ENCODE measurements at places on chromosomes 7 and 10.

GRCh38 chr7:108454317-108454673 is 1.9 kb downstream of the NRCAM start:
- DNase-seq = no peak

GRCh38 chr10:43166880-43167497 is 28.7 kb downstream of the CSGALNACT2 start:
- DNase-seq = no peak

- DNase-seq = no peak
These were observed 33.5 kb upstream of the RET start for GRCh38 chr10:43043342-43043772.

DNA sequence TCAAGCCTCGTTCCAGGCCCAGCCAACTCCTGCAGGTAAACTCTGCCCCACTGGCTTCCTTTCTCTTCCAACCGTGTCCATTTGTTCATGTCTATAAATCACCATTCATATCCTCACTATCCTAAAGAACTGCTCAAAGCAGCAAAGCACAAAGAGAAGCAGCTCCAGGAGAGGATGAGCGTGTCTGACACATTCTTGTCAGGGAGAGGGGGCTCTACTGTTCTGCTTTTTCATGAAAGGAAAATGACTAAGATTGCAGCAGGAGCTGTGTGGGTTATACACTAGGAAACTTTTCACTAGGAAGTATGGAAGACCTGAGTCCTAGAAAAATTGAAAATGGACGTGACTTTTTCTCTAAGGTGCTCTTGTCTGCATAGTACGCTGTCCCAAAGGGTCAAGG is 16.7 kb downstream of the AGFG2 start:
- no peak for DNase-seq

- no peak for DNase-seq
These were observed 11.0 kb upstream of the ZNF22 start for GRCh38 chr10:44989597-44990301.

GRCh38 chr7:91373111-91373800 is 109.0 kb downstream of the FZD1 start:
- DNase-seq = no peak

DNA sequence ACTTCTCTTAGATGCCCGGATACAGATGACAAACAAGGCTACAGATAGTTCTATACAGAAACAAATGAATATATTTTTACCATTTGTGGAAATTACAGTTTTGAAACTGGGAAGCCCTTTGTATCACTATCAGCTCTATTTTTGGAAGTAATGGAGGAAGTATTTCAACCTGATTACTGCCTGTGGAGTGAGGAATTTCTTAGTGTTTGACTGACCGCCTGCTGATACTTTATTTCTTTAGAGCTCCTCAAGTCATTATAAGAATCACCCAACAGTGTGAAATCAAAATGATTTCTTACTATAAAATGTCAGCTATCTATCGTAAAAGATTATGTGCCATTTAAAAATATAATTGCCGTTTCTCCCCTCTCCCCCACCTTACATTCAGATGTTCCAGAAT is 290.9 kb downstream of the SDK1 start:
- no peak for DNase-seq

GRCh38 chr10:88974446-88975376 is 15.9 kb upstream of the FAS start:
- no peak for DNase-seq

- DNase-seq = no peak
These were observed 23.9 kb upstream of the ZNF273 start for GRCh38 chr7:64879086-64879730.

GRCh38 chr10:86940677-86941076 is 16.7 kb downstream of the MMRN2 start:
- no peak for DNase-seq

DNA sequence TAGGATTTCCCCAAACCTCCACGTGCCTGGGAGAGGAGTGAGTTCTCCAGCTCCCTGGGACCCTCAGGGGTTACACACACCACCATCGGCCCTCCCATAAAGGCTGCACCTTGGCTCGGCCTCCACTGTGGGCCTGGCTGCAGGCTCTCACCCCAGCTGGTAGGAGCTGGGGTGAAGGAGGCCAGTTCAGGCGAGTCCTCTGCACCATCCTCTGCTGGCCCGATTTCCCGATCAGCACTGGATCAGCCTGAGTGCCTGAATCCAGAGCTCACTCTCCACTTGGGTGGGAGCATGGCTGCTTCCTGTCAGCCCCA is 115.1 kb upstream of the RET start:
- DNase-seq = no peak

GRCh38 chr7:24392774-24393173 is 108.8 kb downstream of the NPY start:
- DNase-seq = no peak

DNA sequence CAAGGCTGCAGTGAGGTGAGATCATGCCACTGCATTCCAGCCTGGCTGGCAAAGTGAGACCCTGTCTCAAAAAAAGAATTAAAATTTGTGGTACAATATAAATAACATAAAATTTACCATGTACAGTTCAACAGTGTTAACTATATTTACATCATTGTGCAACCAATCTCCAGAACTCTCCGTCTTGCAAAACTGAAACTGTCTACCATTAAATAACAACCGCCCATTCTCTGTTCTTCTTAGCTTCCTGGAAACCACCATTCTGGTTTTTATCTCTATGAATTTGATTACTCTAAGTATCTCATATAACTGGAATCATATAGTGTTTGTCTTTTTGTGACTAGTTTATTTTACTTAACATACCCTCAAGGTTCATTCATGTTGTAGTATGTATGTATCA is 167.6 kb downstream of the AUTS2 start:
- DNase-seq = no peak

DNA sequence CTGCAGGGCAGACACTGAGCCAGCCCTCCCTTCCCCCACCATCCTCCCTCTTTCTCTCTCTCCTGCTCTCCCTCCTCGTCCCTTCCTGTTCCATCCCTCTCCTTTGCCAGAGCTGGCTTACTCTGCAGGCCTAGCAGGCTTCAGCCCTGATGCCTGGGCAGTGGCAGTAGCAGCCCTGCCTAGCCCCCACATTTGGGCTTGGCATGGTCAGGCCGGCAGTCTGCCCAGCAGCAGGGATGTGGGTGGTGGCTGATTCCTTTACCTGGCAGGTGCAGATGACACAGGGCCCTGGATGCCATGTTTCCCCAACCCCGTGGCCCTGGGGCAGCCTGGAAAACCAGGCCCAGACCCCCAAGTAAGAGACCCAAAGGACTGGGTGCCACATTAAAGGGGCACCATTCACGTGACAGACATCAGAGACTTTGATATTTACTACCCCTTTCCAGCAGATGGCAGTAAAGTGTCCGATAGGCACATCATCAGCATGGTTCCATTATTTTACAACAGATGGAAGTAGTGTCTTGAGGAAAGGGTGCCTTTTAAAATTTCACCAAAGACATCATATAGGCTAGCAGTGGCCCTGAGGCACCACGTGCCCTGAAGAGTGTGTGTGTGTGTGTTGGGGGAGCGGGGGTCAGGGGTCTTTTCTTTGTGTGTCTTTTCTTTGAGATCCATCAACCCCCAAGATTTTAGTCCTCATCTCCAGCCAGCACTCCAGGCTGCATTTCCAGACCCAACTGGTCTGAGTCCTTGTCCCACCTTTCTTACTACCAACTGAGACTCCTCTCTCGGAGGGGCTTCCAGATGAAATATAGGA is 5.9 kb downstream of the KCP start:
- peak; percentile 35 for DNase-seq

DNA sequence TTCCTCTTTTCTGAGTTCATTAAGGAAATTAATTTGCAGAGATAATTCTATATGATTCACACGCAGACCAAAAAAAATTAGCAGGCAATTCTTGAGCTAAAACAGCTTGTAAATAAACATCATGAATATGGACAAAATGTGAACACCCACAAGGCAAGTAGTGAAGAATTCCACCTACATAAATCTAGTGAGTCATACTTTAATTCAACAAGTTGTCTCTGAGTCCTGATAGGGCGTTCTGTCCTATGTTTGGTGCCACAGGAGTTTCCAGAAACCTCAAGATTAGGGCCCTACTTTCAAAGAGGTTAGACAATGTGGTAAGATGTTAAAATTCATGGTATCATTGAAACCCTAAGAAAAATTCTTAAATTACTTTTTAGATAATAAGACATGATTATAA is 122.3 kb downstream of the SGMS1 start:
- DNase-seq = peak; percentile 69

- DNase-seq = no peak
These were observed 46.7 kb upstream of the TEX47 start for GRCh38 chr7:88842201-88842600.

DNA sequence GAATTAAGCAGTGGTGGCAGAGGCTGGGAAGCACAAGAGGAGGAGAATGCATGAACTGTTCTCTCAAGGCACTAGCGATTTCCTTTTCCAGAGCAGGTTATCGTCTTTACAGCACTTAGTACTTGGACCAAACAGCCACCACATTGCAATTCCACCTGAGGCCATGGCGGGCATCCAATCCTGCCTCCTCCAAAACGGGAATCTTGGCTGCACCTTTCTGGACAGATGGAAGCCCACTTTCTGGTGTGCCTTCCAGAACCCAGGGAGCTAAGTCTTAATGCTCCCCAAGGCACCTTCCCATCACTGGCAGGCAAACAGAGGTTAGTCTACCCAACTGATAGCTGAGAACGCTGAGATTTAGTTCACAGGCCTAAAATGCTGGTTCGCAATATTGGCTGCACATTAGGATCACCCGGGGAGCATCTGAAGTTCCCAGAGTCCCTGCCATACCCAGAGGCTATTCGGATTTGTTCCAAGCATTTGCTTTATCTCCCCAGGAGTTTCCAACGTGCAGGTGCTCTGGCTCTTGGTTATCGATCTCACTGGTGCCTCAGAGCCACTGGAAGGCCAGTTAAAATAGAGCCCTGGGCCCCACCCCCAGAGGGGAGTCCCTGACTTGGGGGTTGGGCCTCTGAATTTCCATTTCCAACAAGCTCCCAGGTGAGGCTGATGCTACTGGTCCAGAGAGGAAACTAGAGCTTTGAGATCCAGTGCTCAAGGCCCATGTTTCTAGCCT is 62.2 kb downstream of the KCNMA1 start:
- DNase-seq = no peak

- DNase-seq = peak; percentile 65
These were observed at the start of gene PTN for GRCh38 chr7:137343281-137343841. Gene PTN, minus strand, starts transcription at chr7:137343733. Its CDS starts 88,760 bp downstream, at chr7:137254973.

DNA sequence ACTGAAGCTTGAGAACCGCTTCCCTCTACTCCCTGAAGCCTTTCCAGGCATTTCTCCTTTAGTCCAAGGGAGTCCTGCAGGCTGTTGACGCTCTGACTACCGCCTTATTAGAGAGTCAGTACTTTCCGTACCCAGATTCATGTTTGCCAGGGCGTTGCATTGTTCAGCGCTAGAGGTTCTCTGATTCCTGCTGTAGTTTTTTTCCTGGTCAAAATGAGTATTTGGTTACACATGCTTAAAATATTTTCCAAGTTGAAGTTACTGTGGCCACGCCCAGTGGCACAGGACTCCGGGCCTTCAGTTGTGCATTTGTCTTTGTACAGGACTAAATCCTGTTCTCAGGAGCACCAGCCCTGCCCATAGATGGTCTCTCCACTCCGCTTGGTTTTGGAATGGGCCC is 7.9 kb downstream of the MTURN start:
- DNase-seq = peak; percentile 79

DNA sequence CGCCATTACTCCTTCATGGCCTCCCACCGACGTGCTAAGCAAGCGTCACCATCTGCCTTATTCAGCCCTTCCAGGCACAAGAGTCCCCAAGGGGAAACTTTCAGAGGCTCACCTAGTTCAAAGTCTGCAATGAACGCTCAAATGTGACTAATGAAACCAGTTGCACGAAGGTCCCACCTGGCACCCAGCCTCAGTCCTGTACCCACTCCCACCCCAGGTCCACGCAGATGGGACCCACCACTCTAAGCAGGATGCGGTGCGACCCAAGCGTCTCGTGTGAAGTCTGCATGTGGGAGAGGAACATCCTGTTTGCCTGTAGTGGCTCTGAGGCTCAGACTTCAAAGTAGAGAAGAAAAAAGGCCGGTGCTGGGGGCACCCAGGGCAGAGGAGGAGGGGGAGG is 40.3 kb downstream of the RGS10 start:
- no peak for DNase-seq

DNA sequence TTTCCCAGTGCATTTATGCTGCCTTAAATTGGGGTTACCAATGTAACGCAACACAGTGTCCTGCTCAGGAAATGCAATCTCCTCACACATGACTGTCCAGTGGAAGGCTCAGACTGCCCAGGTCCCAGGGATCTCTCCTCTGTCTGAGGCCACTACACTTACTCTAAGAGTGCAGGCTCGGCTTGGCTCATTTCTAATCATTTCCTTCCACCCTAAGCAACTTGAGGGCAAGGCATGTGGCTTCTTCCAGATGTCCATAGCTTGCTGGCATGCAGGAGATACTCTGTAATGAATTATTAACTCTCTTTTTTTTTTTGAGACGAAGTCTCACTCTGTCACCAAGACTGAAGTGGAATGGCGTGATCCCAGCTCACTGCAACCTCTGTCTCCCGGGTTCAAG is 23.7 kb downstream of the PLAC9 start:
- peak; percentile 35 for DNase-seq

DNA sequence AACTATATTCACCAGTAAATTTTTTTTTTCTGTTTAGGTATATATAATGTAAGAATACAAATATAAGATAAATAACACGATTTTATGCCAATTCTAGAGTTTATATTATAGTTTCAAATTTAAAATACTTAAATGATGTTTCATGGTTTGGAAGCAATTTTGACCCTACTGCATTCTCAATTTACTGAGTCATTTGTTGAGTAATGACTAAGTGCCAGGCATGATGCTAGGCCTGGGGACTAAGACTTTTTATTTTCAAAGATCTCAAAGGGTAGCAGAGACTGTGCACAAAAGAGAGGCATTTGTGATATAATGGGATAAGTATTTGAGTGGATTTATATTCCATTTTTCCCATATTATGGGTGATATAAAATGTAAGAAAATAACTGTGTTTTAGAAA is 78.9 kb upstream of the SMIM30 start:
- DNase-seq = peak; percentile 89

GRCh38 chr7:92343714-92344113 is 97.9 kb downstream of the ANKIB1 start:
- no peak for DNase-seq

- peak; percentile 30 for DNase-seq
These were observed 91.4 kb downstream of the PPP1R3C start for GRCh38 chr10:91541481-91541880.

DNA sequence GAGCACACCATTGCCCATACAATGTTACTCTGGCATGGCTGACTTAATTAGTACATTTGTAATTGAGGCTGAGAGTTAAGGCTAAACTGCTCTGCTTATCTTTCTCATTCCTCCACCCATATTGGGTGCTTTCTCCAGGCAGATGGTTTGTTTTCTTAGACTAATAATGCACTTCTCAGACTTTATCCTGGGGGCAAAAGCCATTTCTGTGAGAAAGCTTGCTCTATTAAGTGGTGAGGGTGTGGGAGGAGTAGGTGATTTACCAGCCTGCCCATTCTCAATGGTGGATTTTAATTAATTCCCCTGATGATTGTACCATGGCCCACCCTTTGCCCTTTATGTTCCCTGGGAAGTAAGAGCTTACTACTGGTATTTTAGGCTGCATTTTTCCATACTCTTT is 174.8 kb downstream of the FOXP2 start:
- no peak for DNase-seq

GRCh38 chr10:69894156-69894555 is 92.5 kb downstream of the COL13A1 start:
- no peak for DNase-seq
